ENCODE measurements at places on chromosomes 16 and 17. TPM values are rescaled to one million over a fixed set of nuclear protein-coding genes. Genes with fewer than 3 reads are reported as not detected.

The C17orf113 gene
- 0.17 TPM for total RNA-seq

GRCh38 chr17:13544292-13544691, 57.4 kb downstream of the HS3ST3A1 start:
- DNase-seq, result no peak

DNA sequence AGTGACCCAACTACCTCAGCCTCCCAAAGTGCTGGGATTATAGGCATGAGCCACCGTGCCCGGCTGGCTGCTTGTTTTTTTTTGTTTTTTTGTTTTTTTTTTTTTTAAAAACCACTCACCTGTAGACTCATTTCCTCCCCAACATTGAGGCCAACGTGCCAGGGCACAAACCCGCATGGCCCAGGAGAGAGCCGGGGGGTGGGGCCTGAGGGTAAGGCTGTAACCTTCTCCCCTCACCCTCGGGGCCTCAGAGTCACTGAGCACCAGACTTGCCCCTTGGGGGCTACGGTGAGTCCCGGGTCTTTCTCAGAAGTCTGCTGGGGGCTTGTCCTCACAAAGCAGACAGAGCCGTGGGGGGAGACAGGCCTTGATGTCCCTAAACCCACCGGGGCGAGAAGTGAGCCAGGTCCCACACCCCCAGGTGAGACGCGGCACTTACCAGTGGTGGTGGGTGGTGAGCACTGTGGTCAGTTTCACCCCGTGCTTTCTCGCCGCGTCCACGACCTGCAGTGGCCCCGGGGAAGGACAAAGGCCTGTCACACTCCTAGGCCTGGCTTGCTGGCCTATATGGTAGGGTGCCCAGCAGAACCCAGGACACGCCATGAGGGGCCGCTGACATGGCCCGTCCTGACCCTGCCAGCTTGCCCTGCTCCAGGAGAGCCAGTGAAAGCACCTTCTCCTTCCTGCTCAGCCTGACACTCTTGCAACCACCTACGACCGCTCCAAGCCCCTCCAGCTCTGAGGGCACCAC, 4.6 kb downstream of the HAGH start:
- peak; percentile 34 for DNase-seq

The C1QL1 gene
- 0.23 TPM for total RNA-seq

DNA sequence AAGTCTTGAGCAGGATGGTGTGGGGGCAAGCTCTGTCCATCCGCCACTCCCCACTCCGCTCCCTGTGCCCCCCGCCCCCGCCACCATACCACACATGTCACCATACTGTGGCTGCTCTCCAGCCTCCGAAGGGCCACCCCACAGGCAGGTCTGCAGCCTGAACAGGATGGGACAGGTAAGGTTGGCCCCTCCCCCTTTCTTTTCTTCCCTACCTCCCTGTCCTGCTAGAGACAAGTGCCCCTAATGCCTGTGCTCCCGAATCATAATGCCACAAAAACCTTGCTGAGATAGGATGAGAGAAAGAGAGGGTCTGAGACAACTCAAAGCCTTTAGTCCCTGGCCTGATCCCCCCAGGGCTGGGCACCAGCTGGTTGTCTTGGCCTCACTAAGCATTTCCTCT, 84.7 kb downstream of the SDK2 start:
- no peak for DNase-seq

GRCh38 chr16:84184775-84185174, 2.1 kb downstream of the TAF1C start:
- DNase-seq, result no peak

- no peak for DNase-seq
These were observed 44.1 kb downstream of the DDX19A start for GRCh38 chr16:70390774-70391173.

DNA sequence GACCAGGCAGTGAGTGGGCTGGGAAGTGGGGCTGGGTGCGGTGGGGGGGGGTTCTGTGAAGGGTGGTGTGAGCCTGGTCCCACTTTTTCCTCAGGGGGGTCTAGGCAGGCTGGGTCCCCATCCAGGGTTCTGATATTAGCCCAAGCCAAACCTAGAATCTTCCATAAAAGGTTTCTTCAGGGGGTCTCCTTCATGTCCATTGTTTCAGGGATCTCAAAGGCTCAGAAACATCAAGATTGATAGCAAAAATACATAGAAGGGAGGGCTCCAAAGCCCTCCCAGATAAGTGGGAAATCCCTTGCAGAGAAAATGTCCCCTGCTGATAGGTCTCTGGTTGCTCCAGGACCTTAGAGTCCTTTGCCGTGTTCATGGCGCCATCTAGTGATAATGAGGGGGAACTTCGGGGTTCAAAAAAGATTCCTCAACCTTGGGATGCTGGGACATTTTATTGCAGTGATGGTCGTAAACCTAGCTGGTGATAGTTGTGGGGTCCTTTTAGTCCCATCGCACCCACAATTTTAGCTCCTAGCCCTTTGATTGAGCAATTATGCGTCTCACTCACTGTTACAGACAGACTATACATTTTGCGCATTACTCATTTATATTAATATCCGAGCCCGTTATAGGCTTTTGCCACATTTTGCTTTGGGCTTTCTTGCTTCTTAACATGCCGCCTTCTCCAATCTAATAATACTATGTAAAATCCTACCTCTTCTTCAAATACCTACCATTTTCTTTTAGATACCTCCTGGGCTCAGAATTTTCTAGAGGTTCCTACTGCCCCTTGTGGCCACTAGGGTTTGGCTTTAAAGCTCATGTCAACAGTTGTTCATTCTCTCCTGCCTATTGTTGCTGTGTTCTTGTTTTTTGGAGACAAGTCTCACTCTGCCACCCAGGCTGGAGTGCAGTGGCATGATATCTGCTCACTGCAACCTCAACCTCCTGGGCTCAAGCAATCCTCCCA, 35.1 kb downstream of the IGF2BP1 start:
- DNase-seq, result peak; percentile 52
